ENCODE measurements at places on chromosomes 11 and 22.

- H3K4me3 ChIP-seq, result no peak overlapping the region
- no peaks in the 10 kb centered on the region for H3K27me3 ChIP-seq
- H3K4me1 ChIP-seq, result peaks cover 4% of the 10 kb centered on the region
- H3K27ac ChIP-seq, result no peak overlapping the region
Observed at GRCh38 chr22:44999687-45000086, 10.1 kb downstream of the PHF21B start.

- DNase-seq, result no peak
- H3K27me3 ChIP-seq, result no peaks in the 10 kb centered on the region
- no peaks in the 10 kb centered on the region for H3K36me3 ChIP-seq
- H3K27ac ChIP-seq, result no peak overlapping the region
- H3K4me3 ChIP-seq, result no peak overlapping the region
- no peaks in the 10 kb centered on the region for H3K4me1 ChIP-seq
Observed at GRCh38 chr11:74754507-74755252, 6.0 kb downstream of the RNF169 start.

- DNase-seq, result no peak
- no peaks in the 10 kb centered on the region for H3K36me3 ChIP-seq
- H3K4me3 ChIP-seq, result no peak overlapping the region
- peaks cover 8% of the 10 kb centered on the region for H3K4me1 ChIP-seq
- no peaks in the 10 kb centered on the region for H3K27me3 ChIP-seq
- H3K27ac ChIP-seq, result no peak overlapping the region
Observed at GRCh38 chr11:69444381-69445130, 36.9 kb upstream of the LINC01488 start.

DNA sequence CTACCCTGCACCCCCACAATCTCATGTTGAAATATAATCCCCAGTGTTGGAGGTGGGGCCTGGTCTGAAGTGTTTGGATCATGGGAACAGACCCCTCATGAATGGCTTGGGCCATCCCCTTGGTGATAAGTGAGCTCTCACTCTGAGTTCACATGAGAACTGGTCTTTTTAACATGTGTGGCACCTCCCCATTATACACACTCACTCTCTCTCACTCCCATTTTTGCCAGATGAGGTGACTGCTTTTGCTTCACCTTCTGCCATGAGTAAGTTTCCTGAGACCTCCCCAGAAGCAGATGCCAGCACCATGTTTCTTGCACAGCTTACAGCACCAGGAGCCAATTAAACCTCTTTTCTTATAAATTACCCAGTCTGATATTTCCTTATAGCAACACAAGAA lies 32.1 kb upstream of the DRD2 start:
- H3K4me1 ChIP-seq, result no peaks in the 10 kb centered on the region
- H3K27ac ChIP-seq, result no peak overlapping the region
- no peaks in the 10 kb centered on the region for H3K36me3 ChIP-seq
- DNase-seq, result no peak
- no peak overlapping the region for H3K4me3 ChIP-seq
- H3K27me3 ChIP-seq, result no peaks in the 10 kb centered on the region

DNA sequence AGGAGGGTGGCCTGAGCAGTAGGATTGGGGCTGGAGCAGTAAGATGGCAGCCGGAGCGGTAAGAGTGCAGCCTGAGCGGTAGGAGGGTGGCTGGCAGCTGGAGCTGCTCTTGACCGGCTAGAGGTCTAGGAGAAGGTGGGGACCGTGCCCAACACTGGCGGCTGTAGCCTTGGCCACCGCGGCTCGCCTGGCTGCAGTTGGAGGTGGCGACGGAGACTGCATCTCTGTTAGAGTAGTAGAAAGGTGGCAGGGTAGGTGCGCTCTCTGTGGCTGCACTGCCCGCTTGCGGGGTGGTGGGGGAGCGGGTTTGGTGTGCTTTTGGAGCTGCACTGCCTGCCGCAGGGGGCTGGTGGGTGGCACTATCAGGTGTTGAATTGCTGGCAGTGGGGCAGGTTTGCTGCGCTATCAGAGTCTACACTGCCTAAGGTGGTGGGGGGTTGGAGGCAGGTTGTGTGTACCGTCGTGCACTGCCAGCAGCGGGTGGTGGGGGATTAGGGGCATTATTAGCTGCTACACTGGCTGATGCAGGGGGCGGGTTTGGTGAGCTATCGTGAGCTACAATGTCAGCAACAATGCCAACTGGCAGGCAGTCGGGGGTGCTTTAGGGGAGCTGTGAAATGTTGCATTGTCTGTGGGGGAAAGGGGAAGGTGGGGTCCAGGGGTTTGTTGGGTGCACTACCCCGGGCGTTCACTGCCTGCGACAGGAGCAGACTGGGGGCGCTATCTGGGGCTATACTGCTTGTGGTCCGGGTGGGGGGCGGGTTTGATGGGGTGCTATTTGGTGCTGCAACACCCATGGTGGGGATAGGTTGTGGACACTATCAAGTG lies 4461.3 kb upstream of the OR11H1 start:
- no peaks in the 10 kb centered on the region for H3K36me3 ChIP-seq
- no peaks in the 10 kb centered on the region for H3K4me1 ChIP-seq
- H3K27ac ChIP-seq, result no peak overlapping the region
- no peaks in the 10 kb centered on the region for H3K27me3 ChIP-seq
- DNase-seq, result no peak

- H3K27me3 ChIP-seq, result no peaks in the 10 kb centered on the region
- H3K27ac ChIP-seq, result no peak overlapping the region
- no peak overlapping the region for H3K4me3 ChIP-seq
- no peaks in the 10 kb centered on the region for H3K36me3 ChIP-seq
- no peak for DNase-seq
- 0 out of 2 replicates have a peak, but pooled peaks cover 2% of the 10 kb centered on the region for H3K4me1 ChIP-seq
Observed at GRCh38 chr11:84430661-84431060, 1144.5 kb upstream of the CCDC90B start.

DNA sequence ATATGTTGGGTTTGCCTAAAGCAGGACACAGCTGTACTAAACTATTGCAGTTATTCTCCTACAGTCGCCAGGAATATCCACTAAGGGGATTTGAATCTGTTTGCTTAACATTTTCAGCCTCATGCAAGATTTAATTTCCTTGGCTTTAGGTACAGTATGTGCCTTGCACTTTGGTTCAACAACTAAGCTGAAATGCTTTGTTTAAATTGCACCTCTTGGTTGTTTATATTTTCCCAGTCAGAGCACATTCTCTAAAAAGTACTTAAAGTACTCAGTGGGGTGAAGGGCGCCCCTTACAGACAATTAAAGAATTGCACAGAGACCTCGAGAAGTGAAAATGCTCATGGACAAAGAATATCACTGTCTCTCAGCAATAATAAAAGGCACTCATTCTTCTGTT lies 107.8 kb upstream of the MTNR1B start:
- DNase-seq, result no peak
- H3K4me1 ChIP-seq, result no peaks in the 10 kb centered on the region
- no peak overlapping the region for H3K4me3 ChIP-seq
- no peaks in the 10 kb centered on the region for H3K36me3 ChIP-seq

DNA sequence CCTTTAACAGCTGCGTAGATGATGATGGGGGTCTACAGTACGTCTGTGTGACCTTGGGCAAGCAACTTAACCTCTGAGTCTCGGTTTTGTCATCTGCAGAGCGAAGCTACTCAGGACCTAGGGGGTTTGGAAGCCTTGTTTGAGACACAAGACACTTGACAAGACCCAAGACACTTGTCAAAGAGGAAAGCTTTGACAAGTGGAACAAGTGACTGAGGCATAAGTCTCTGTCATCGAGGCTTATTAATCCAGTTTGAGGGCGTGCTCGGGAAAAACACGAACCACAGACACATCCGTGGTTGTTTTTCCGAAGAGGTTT lies 732 bp upstream of the PC start:
- H3K27me3 ChIP-seq, result no peaks in the 10 kb centered on the region
- H3K4me1 ChIP-seq, result peaks cover 2% of the 10 kb centered on the region
- no peak for DNase-seq
- H3K36me3 ChIP-seq, result no peaks in the 10 kb centered on the region
- no peak overlapping the region for H3K27ac ChIP-seq

- peaks cover 2% of the 10 kb centered on the region for H3K4me1 ChIP-seq
- no peak overlapping the region for H3K27ac ChIP-seq
Observed at GRCh38 chr11:11025087-11025486, 167.2 kb upstream of the ZBED5 start.

GRCh38 chr22:39467390-39467895 lies 10.6 kb downstream of the MGAT3 start:
- no peaks in the 10 kb centered on the region for H3K27me3 ChIP-seq
- H3K4me3 ChIP-seq, result no peak overlapping the region
- DNase-seq, result no peak
- H3K27ac ChIP-seq, result no peak overlapping the region
- H3K36me3 ChIP-seq, result no peaks in the 10 kb centered on the region

DNA sequence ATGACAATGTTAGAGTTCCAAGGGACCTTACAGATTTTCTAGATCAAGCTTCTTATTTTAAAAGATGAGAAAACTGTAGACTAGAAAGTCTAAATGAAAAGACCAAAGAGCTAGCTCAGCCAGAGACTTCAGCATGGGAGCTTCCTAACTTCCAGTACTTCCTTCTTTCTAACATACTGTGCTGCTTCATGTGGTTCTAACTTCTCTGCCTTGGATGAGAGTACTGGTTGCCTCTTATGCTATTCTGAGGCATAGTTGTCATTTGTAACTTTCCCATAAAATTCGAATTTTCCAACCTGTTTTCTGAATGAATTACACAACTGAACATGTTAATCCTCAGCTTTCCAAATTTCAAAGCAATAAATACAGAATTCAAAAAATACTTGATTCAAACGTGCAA lies 1.8 kb downstream of the MTMR2 start:
- H3K27me3 ChIP-seq, result no peaks in the 10 kb centered on the region
- H3K4me1 ChIP-seq, result no peaks in the 10 kb centered on the region
- no peaks in the 10 kb centered on the region for H3K36me3 ChIP-seq
- DNase-seq, result no peak
- H3K4me3 ChIP-seq, result no peak overlapping the region

- H3K27ac ChIP-seq, result no peak overlapping the region
- no peaks in the 10 kb centered on the region for H3K27me3 ChIP-seq
- no peaks in the 10 kb centered on the region for H3K36me3 ChIP-seq
- no peak overlapping the region for H3K4me3 ChIP-seq
- no peak for DNase-seq
Observed at GRCh38 chr11:72179049-72179803, 12.7 kb upstream of the FOLR1 start.

GRCh38 chr11:106178361-106178760 lies 100.9 kb downstream of the AASDHPPT start:
- DNase-seq, result no peak
- H3K4me3 ChIP-seq, result no peak overlapping the region
- no peaks in the 10 kb centered on the region for H3K4me1 ChIP-seq
- no peaks in the 10 kb centered on the region for H3K27me3 ChIP-seq
- no peak overlapping the region for H3K27ac ChIP-seq

DNA sequence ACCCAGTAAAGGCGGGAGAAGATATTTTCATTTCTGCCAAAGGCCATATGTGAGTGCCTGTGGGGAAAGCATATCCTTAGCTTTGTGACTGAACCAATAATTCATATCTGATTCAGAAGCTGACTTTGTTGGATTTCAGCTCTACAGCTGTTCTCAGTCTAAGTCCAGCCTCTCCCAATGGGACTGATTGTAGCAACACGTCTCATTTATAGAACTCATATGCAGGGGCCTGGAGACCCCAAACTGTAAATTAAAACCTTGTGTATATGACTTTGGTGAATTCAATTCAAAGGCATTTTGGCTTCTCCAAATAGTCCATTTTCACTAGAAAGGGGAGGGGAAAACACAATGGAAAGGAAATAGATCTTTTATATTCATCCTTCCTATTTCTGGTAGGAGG lies 250.4 kb upstream of the SORL1-AS1 start:
- H3K4me1 ChIP-seq, result no peaks in the 10 kb centered on the region
- no peak overlapping the region for H3K4me3 ChIP-seq
- DNase-seq, result no peak

DNA sequence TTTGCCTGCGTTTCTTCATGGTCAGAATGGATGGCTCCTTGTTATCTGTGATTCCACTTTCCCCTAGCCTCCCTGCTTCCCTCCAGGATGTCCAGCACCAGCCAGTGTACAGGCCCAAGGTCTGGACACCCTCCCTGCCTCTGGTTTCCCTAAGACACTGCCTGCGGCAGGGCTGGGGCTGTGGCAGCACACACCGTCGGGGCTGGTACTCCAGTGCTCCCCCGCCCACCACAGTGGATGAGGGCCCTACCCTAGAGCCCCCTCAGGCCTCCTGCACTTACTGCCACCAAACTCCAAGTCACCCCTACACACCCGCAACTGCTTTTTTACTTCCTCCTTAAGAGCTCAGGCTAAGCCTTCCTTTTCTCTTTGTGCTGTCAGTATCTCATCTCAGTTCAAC lies 28.9 kb downstream of the ZNF214 start:
- H3K27me3 ChIP-seq, result no peaks in the 10 kb centered on the region
- no peak for DNase-seq
- H3K36me3 ChIP-seq, result no peaks in the 10 kb centered on the region

GRCh38 chr22:31504282-31504681 lies 7.9 kb downstream of the SFI1 start:
- no peak overlapping the region for H3K27ac ChIP-seq
- H3K27me3 ChIP-seq, result no peaks in the 10 kb centered on the region
- DNase-seq, result no peak
- no peaks in the 10 kb centered on the region for H3K4me1 ChIP-seq

DNA sequence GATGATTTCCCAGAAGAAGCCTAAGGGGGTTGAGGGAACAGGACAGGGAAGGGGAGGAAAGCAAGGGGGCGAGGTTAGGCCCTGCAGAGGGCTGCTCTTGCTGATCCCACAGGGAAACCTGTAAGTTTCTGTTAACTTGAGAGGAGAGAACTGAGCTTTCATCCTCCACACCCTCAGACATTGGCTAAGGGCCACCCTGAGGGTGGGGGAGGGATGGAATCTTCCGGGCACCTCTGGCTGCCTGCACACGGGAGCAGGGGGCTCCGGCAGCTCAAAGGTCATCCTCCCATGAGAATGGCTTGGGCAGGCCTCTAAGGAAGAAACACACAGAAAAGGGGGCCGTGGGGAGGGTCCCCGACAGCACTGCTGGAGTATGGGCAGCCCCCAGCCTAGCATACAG lies 108.1 kb downstream of the TSPAN18 start:
- H3K36me3 ChIP-seq, result no peaks in the 10 kb centered on the region
- H3K4me3 ChIP-seq, result no peak overlapping the region
- H3K27ac ChIP-seq, result no peak overlapping the region
- DNase-seq, result no peak
- no peaks in the 10 kb centered on the region for H3K27me3 ChIP-seq

GRCh38 chr11:118086913-118087768 lies at the start of gene SMIM35:
Gene SMIM35 (minus strand): TSS chr11:118086963. CDS start chr11:118086757, 206 bp downstream.
- no peak within 1 kb of the TSS for H3K4me3 ChIP-seq
- H3K27me3 ChIP-seq, result no peaks in the 10 kb centered on the region
- DNase-seq, result no peak
- no peaks in the 10 kb centered on the region for H3K36me3 ChIP-seq
- H3K4me1 ChIP-seq, result no peaks in the 10 kb centered on the region

Data from iPS DF 6.9 (cell line).